ENCODE measurements at places on chromosomes 1 and 21. TPM values are rescaled to one million over a fixed set of nuclear protein-coding genes. Genes with fewer than 3 reads are reported as not detected.

Gene PADI4
- total RNA-seq, result 0.57 TPM

- DNase-seq, result no peak
These were observed 352 bp downstream of the KCNK1 start for GRCh38 chr1:233614173-233614742.

Gene PLXNA2
- 1.9 TPM for total RNA-seq

DNA sequence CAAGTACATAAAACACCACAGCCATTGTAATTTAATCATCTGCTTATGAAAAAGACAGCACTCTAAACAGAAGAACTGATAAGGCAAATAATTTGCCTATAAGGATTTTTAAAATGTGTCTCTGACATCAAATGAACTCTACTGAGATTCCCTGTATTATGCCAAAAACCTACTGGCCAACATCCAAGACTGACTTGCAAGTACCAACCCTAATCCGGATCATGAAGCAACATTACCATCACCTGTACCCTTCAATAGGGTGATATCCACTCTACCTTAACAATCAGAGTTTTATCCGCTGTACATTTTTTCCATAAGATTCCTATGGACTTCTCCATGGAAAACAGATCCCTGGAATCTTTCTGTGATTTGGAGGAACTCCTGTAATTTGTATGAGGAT lies 4.6 kb downstream of the RGS7 start:
- DNase-seq, result no peak

Gene TMEM82
- not detected for total RNA-seq

Gene FAM177B
- total RNA-seq, result not detected

Gene CD52
- total RNA-seq, result 285 TPM

DNA sequence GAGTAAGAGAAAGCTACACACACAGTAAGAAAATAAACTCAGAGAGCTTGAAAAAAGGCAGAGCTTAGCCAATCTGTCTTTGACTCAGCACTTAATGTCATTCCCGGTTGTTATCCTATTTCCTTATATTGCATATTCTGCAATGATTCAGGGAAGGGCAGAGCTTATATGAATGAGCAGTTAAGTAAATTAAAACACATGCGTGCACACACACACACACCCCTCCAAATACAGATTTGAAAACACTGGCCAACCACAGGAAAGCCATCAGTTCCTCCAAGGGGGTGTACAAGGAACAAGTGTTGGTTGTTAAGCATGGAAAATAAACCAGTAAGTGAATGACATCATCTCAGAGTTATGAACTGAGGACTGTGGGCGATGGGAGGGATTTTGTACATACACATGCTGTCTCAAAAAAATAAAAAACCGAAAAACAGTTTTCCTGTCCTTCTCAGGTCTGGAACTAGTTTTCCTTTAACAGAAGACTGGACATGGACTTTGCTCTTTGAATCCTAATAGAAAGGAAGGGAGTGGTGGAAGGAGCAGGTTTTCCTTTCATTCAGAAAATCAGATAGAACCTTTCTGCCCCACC lies 1.0 kb downstream of the IQGAP3 start:
- DNase-seq, result no peak

DNA sequence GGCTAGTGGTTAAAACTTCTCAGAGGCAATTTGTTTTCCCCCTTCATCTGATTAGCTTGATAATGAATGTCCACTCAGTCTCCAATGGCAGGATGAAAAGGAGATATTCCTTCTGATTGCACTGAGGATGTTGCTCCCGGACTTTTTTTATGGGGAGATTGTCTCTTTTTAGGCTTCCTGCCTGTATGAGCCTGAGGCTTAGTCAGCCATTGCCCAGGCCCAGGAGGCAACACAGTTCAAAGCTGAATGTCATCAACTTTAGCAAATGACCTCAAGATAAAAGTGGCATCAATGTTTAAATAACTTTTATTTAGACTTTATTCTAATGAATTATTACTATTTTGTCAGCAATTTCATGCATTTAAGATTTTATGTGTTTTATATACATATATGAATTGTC lies 162.9 kb upstream of the PTBP2 start:
- DNase-seq, result no peak

Gene PTGFR
- not detected for total RNA-seq

- no peak for DNase-seq
These were observed 86.1 kb downstream of the TTLL7 start for GRCh38 chr1:83912876-83913275.
